ENCODE measurements at places on chromosomes 11 and 22.

- DNase-seq, result no peak
These were observed 10.9 kb downstream of the PHLDB1 start for GRCh38 chr11:118618115-118618990.

DNA sequence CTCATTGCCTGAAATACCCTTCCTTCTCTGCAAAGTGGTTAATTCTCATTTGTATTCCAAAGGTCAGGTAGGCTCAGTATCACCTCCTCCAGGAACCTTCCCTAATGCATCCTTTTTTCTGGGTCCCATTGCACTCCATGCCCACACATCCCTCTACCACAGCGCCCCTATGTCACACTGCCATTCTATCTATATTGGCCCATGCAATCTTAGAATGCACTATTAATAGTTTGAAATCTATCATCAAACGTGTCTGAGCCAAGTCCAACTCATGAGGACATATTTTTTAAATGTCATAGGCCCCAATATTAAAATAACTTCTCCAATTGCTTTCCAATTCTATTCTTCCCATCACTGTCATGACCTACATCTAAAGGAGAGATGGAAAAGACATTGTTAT lies 495.1 kb downstream of the SOX6 start:
- DNase-seq, result no peak

GRCh38 chr11:25910086-25910485 lies 421.8 kb upstream of the ANO3 start:
- DNase-seq, result no peak

- DNase-seq, result no peak
These were observed 22.9 kb upstream of the FCHSD2 start for GRCh38 chr11:73164803-73165540.

GRCh38 chr11:115869780-115870431 lies 365.7 kb upstream of the CADM1 start:
- DNase-seq, result peak; percentile 26

DNA sequence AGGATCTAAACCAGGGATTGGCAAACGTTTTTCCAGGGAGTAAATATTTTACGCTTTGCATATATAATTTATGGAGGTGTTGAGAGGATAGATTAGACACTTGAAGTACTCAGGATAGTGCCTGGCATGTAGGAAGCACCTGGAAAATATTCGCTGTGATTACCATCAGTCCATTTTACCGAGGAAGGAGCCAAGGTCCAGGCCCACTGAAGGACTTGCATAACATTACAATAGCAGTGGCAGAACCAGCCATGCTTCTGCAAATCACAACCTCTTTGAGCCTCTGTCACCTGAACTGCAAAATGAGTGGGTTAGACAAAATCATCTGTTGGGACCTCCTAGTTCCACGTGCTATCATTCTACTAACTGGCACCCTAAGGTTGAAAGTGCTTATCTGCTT lies 5.4 kb downstream of the FUT4 start:
- DNase-seq, result no peak

GRCh38 chr11:1303126-1303821 lies 6.2 kb downstream of the TOLLIP start:
- peak; percentile 12 for DNase-seq

- DNase-seq, result no peak
These were observed 18.8 kb upstream of the INCENP start for GRCh38 chr11:62104816-62105653.

DNA sequence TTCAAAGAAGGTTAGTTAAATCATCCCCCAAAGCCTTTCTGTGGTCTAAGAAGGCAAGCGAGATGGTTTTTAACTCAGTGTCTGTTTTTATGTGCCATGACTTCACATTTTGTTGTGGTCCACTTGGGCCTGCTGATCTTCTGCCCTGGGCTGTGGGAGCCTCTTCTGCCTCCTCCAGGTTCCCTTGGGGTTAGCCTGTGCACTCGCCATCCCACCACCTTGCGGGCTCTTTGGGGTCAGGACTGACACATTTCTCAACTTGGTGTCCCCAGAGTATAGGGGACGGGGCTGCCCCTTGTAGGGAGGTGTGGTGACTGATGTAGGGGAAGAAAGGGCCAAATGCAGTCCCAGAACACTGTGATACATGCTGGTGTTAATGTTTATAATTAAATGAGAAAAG lies 207.0 kb downstream of the TBC1D22A start:
- no peak for DNase-seq

- DNase-seq, result no peak
These were observed 29.5 kb upstream of the ACR start for GRCh38 chr22:50708474-50708873.

DNA sequence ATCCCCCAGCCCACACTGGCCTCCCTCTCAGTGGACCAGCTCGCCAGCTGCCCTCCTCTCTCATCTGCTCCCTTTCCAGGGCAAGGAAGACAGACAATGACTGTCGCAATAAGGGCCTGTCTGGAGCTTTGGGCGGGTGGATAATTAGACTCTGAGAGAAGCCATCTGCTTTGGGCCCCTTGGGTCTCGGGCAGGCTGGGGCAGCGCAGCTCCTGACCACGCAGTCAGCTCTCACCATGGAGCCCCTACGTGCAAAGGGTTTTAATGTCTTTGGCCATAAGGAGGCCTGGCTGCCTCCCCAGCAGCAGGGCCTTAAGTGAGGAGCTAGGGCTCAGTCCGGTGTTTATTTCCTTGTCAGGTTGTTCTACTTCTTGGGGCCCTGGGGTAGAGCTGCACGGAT lies 153.9 kb downstream of the CHST1 start:
- no peak for DNase-seq

DNA sequence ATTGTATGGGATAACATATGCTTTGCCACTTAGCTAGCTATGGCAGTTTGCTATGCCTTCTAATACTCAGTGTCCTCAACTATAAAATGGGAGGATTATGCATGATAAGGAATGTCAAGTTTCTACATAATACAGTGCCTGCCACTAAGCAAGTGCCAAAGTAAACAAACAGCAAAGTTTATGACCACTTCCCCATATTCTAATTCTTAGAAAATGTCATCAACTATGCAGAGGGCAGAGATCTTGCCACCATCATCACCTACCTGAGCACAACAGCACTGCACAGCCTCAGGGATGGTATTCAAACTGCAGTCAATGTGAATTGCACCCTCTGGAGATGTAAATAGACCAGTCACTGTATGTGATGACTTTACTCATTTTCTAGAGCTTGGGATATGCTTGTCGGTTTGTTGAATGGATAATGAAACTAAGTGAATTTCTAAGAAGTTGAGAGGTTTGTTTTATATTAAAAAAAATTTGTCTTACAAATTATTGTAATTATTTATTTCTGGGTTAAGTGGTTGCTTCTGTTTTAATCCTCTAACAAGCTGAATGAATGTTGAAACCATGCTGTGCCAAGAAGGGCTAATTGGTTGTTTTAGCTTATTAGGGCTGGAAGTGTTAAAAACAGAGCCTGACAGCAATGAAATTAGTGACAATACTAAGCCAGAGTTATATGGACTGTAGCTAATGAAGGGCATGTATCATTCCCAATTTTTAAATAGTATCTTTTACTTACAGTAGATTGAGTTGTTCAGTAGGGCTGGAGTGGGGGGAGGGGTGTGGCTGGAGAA lies 398.4 kb downstream of the CNTN5 start:
- DNase-seq, result no peak

GRCh38 chr11:34640050-34640923 lies 19.4 kb downstream of the EHF start:
- peak; percentile 86 for DNase-seq

- DNase-seq, result no peak
These were observed 156.4 kb upstream of the PITPNB start for GRCh38 chr22:28075358-28075981.

GRCh38 chr11:69075421-69076128 lies 26.8 kb downstream of the TPCN2 start:
- no peak for DNase-seq

- DNase-seq, result no peak
These were observed 371 bp downstream of the SMCO4 start for GRCh38 chr11:93542811-93543229.

DNA sequence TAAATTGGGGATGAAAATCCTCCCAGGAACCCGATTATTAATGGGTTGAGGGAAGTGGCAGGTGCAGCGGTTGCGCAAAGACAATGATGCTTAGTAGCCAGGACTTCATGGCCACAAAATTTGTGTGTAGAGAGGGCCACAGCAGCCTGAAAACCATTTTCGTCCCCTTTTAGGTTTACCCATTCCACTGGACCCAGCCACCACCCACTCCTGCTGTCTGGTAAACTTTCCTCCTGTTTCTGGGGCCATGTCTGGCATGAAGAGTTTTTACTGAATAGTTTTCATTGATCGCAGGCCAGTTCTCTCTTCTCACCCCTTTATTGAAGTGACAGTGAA lies 69.5 kb upstream of the SYT13 start:
- DNase-seq, result no peak

DNA sequence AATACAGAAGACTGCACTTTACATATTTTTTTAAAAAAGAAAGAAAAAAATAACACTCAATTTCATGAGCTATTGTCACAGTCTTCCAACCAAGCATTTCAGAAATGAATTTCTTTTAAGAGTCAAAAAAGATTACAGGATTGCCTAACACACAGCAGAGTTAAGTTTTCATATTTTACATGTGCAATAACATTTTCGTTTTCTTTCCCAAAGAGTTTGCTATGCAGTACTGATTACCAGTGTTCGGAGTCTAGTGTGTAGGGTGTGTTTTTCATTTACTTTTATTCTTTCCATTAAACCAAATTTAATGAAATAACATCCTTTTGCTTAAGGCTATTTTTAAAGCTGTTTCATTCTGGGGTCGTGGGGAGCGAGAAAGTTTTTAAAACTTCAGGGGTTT lies 53.2 kb downstream of the MN1 start:
- no peak for DNase-seq

GRCh38 chr11:64165842-64166635 lies at the start of gene MACROD1:
MACROD1 (minus strand) TSS chr11:64166113; CDS start chr11:64165994, 119 bp downstream.
- DNase-seq, result peak; percentile 87

DNA sequence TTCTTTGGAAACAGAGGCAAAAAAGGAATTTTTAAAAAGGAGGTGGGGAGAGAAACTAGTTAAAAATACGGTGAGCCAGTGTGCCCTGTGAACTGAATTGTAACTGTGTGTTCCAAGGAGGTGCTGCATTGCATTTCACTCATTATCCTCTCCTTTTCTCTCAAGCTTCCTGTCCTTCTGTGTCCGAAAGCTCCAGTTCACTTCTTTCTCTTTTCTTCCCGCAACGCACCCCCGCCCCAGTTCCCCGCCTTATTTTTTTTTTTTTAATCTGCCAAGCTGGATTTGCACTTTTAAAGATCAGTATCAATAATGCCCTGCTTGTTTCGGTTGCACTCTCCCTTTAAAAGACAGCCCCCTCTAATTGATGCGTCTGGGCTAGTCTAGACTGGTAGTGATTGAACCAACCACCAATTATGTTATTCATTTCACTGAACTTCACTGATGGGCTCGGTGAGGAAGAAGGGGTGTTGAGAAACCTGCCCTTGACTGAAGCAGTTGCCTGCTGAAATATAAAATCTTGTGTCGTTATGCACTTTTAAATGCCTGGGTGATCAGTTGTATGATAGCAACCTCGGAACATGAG lies 18.5 kb downstream of the BLID start:
- no peak for DNase-seq

- DNase-seq, result no peak
These were observed 10.0 kb upstream of the CD5 start for GRCh38 chr11:61092280-61092766.

DNA sequence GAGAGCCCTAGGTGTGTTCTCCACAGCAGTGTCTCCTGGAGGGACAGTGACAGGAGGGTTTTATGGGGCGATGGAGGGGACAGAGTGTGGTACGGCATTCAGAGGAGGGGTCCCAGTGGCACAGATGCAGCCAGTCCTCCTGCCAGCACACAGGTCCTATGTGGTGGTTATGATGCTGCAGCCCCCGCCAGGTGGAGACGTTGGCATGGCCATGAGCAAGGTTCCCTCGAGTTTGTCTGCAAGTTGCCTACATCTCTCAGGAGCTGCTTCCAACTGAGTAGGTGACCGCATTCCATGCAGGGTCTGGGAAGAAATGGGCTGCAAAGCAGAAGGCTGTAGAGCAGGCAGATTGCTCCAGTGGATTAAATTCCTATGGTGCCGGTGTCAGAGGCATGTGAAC lies 646.0 kb downstream of the TBC1D22A start:
- no peak for DNase-seq

DNA sequence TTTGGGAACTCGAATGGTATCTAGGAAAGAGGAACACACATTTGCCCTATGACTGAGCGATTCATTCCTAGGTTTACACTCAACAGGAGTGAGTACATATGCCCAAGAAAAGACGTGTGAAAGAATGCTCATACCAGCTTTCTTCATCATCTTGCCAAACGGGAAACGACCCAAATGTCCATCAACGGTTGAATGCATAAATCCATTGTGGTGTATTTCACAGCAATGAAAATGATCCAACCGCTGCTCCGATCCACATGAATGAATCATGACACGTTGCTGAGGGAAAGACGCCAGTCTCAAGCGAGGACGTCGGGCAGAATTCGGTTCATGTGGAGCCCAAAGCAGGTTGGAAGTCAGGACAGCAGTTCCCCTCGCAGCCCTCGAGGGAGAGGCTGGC lies 71.5 kb downstream of the CYTH4 start:
- no peak for DNase-seq

DNA sequence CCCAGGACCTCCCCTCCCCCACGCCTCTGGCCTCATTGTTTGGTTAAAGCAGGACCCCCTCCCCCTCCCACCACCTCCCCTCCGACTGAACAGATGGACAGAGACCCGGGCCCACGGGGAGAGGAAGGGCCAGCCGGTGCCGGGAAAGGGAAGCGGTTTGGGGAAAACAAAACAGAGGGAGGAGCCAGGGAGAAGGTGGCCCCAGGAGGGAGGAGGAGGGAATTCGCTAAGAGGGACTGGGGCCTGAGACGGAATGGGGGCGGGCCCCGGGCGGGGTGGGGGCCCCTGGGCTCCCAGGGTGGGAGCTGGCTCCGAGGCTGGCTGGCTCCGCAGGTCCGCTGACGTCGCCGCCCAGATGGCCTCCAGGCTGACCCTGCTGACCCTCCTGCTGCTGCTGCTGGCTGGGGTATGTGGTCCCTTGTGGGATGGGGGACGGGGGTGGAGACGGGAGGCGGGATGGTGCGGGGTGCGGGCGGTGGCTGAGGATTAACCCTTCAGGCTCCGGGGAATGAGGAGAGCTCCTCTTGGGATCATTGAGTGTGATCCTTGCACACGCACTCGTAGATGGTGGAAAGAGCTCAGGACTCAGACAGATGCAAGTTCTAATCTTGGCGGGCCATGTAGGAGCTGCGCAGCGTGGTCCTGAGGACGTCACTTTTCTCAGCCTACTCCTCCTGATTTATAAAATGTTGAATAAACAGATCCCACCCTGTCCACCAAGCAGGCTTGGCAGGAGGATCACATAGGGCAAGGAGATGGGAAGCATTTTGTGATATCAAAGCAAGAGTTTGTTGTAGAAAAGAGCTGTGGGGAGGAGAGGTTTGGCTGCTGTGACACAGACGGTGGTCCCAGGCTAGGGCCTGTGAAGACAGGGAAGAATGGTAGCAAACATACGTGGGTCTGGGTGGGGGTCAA lies 688 bp downstream of the SERPING1 start:
- DNase-seq, result no peak

GRCh38 chr11:85762226-85762625 lies 48.7 kb downstream of the SYTL2 start:
- DNase-seq, result no peak

GRCh38 chr11:64745521-64746328 lies 1.8 kb upstream of the RASGRP2 start:
- no peak for DNase-seq

GRCh38 chr11:77407613-77408012 lies 66.3 kb downstream of the PAK1 start:
- DNase-seq, result no peak
